ENCODE measurements at places on chromosomes 4 and X. TPM values are rescaled to one million over a fixed set of nuclear protein-coding genes. Genes with fewer than 3 reads are reported as not detected.

- no peak for DNase-seq
These were observed 161.7 kb downstream of the BTC start for GRCh38 chr4:74632634-74633033.

DNA sequence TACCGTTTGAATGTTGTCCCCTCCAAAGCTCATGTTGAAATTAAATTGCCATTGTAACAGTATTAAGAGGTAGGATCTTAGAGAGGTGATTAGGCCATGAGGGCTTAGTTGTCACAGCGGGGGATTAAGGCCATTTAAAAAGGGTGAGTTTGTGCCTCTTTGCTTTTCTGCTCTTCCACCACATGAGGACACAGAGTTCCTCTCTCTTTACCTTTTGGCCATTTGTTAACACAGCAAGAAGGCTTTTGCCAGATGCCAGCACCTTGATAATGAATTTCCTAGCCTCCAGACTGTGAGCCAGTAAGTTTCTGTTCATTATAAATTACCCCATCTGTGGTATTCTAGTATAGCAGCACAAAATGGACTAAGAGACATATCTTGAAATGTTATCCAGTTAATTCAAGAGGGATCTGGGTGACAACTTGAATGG lies 7.8 kb upstream of the HERC3 start:
- DNase-seq: no peak

TCP11X2 gene
- total RNA-seq: 0.62 TPM

SHISA3 gene
- 0.16 TPM for total RNA-seq

SYN1 gene
- total RNA-seq: 17.5 TPM
